ENCODE measurements at places on chromosomes 2 and 18.

GRCh38 chr2:28348149-28348567 is 44.5 kb upstream of the FOSL2 start:
- no peak for DNase-seq

- no peak for DNase-seq
These were observed 15.7 kb downstream of the CCL20 start for GRCh38 chr2:227829337-227829736.

DNA sequence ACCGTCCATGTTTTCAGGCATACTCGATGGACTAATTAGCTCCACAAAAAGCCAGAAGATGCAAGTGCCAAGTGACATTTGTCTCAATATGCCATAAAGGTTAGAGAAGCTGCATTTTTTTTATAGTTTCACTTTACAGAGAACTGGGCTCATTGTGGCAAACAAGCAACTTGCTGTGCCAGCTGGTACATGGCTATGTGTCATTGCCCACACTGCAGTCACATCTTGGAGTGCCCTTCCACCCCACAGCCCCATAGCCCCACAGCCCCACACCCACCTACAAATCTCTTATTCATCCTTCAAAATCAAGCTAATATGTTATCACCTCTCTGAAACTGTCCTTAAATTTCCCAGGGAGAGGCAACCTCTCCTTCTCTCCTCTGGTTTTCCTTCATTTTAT is 451.9 kb downstream of the ARHGAP15 start:
- no peak for DNase-seq

GRCh38 chr18:10843565-10843964 is 305.8 kb downstream of the PIEZO2 start:
- DNase-seq: no peak

GRCh38 chr2:46544581-46544980 is 65.2 kb downstream of the TMEM247 start:
- DNase-seq: no peak

GRCh38 chr2:68024450-68024849 is 38.4 kb downstream of the C1D start:
- DNase-seq: no peak

DNA sequence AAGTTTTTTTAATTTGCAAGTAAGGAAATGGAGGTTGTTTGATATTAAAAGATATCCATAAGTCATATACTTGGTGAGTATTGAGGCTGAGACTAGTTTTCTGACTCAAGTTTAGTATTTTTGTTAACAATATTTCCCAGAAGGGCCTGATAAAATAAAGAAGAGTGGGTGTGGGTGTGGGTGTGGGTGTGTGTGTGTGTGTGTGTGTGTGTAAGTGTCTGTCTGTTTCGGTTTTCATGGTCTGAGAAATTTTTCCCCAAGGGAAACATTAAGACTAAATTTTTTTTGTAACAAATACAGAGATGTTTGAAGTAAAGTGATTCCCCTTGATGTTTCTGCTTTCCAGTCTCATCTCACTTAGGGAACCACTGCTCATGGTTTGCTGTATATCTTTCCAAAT is 36.5 kb downstream of the PPM1B start:
- DNase-seq: no peak

- no peak for DNase-seq
These were observed 256.5 kb downstream of the CDH20 start for GRCh38 chr18:61589724-61590065.

- no peak for DNase-seq
These were observed 28.2 kb downstream of the LAMA1 start for GRCh38 chr18:7089369-7089768.

DNA sequence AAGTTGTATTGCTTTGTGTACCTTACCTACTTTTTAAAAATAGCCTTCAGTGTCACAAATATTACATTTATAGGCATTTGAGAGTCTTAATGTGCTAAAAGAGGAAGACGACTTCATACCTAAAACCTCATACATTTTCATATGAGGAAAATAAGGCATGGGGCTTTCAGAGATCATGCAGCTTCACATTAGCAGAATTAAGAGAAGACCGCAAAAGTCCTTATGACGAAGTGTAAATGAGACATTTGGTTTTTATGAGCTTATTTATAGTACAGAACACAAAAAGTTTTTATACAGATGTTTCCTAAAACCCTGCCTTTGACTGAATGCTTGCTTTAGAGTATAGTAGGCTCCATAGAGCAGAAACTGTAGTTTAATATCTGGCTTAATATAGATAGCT is 10.1 kb upstream of the CCDC138 start:
- DNase-seq: no peak

- no peak for DNase-seq
These were observed 21.4 kb downstream of the SP3 start for GRCh38 chr2:173943738-173944137.

- DNase-seq: no peak
These were observed 85.5 kb downstream of the PMAIP1 start for GRCh38 chr18:59985289-59985688.

- DNase-seq: no peak
These were observed 268.1 kb upstream of the LINC00305 start for GRCh38 chr18:64416990-64417389.

DNA sequence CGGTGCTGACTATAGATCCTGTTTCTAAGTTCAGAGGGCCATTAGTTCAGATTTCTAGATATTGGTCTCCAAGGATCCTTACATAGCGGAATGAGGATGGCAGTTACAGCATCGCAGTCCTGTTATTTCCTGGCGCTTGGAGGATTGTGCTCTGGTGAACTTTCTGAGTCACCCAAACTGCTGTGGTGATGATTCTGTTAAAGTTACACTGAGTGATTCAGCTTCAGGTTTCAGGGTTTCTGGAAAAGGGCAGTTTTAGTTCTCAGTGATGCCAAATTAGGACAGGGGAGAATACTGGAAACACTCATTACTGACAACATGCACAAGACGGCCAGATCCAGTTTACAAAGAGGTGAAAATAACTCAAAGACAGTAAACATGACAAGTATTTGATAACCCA is 52.1 kb upstream of the ANKRD62 start:
- DNase-seq: no peak

GRCh38 chr2:117500721-117501120 is 313.8 kb upstream of the DDX18 start:
- no peak for DNase-seq
